ENCODE measurements at places on chromosomes 3 and 15. TPM values are rescaled to one million over a fixed set of nuclear protein-coding genes. Genes with fewer than 3 reads are reported as not detected.

DUOX1 gene
- not detected for total RNA-seq

KBTBD13 gene
- not detected for total RNA-seq

CNTN3 gene
- not detected for total RNA-seq

PRRT3 gene
- 4.7 TPM for total RNA-seq

DIPK2A gene
- 17.8 TPM for total RNA-seq

GRCh38 chr15:38623744-38624143 lies 59.1 kb upstream of the RASGRP1 start:
- no peaks in the 10 kb centered on the region for H3K36me3 ChIP-seq
- no peaks in the 10 kb centered on the region for H3K27me3 ChIP-seq
- H3K4me1 ChIP-seq: no peaks in the 10 kb centered on the region

GRCh38 chr3:61718565-61718964 lies 157.2 kb downstream of the PTPRG start:
- DNase-seq: no peak
- no peak overlapping the region for H3K4me3 ChIP-seq
- no peaks in the 10 kb centered on the region for H3K36me3 ChIP-seq

DNA sequence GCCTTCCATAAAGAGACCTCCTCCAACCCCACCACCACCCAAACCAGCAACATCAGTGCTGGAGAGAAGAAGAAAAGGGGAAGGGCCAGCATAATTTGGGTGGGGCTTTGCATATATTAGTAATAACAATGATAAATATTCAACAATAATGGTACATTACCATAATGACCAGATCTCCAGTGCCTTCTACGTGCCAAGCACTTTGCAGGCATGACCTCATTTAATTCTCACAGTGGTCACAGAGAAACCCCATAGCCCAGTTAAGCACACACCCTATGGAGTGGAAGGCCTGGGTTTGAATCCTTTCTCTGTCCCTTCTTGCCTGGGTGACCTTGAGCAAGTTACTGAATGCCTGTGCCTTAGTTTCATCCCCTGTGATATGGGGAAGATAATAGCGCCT lies 49.2 kb downstream of the CORO2B start:
- no peak for DNase-seq
- H3K27me3 ChIP-seq: no peaks in the 10 kb centered on the region
- no peaks in the 10 kb centered on the region for H3K4me1 ChIP-seq
- no peak overlapping the region for H3K27ac ChIP-seq
- no peaks in the 10 kb centered on the region for H3K36me3 ChIP-seq

GRCh38 chr3:115089481-115089880 lies 57.6 kb downstream of the ZBTB20 start:
- no peak overlapping the region for H3K27ac ChIP-seq
- no peaks in the 10 kb centered on the region for H3K27me3 ChIP-seq
- no peak overlapping the region for H3K4me3 ChIP-seq
- no peaks in the 10 kb centered on the region for H3K36me3 ChIP-seq
- H3K4me1 ChIP-seq: no peaks in the 10 kb centered on the region
- DNase-seq: no peak

GRCh38 chr3:16886303-16886683 lies 1.5 kb downstream of the PLCL2 start:
- H3K4me1 ChIP-seq: peaks cover 44% of the 10 kb centered on the region
- no peaks in the 10 kb centered on the region for H3K27me3 ChIP-seq
- H3K36me3 ChIP-seq: no peaks in the 10 kb centered on the region
- peak overlapping the region; percentile 77 for H3K27ac ChIP-seq
- peak overlapping the region; percentile 98 for H3K4me3 ChIP-seq

DNA sequence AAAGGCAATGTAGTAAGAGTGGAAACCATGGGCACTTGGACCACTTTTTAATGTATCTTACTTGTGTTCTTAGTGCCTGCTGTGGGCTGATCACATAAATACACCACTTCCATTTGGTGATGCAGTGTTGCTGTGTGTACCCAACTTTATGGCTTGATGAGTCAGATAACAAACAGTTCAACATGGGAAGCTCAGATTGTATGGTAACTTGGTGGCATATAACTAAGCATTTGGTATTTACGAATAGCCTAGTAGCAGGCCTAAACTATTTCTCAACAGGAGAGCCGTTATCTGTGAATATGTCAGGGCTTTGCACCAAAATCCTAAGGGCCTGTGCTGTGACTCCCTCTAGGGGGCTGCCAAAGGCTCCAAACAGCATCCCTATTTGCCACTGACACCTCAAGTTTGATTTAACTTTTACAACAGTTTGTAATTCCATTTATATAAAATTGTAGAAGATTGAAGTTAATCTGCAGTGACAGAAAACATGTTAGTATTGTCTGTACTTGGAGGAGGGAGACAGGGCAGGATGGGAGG lies 640.4 kb upstream of the CADM2 start:
- H3K36me3 ChIP-seq: no peaks in the 10 kb centered on the region
- DNase-seq: no peak
- H3K4me1 ChIP-seq: no peaks in the 10 kb centered on the region
- no peaks in the 10 kb centered on the region for H3K27me3 ChIP-seq
- no peak overlapping the region for H3K27ac ChIP-seq

DNA sequence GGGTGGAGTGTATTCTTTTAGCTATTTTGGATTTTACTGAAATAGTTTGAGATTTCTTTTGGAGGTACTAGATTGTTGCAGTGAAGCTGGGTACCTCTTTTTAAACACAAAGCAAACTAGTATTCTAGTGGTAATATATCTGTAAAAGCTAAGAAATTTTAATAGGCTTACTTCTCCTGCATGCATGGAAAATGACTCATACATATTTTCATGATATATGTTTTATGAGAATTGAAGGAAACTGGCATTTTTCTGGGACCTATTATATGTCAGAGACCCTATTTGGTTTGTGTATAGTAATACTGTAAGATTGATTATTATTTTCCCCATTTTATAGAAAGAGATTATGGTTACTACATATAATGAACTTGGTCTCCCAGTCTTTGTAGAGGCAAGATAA lies 851.0 kb downstream of the DIPK2A start:
- H3K4me1 ChIP-seq: no peaks in the 10 kb centered on the region
- no peaks in the 10 kb centered on the region for H3K27me3 ChIP-seq
- no peak for DNase-seq
- no peak overlapping the region for H3K27ac ChIP-seq
- no peaks in the 10 kb centered on the region for H3K36me3 ChIP-seq
- no peak overlapping the region for H3K4me3 ChIP-seq

- no peaks in the 10 kb centered on the region for H3K36me3 ChIP-seq
- peaks cover 65% of the 10 kb centered on the region for H3K4me1 ChIP-seq
- no peak for DNase-seq
- H3K4me3 ChIP-seq: peak overlapping the region; percentile 26
- H3K27me3 ChIP-seq: peaks cover 4% of the 10 kb centered on the region
Observed at GRCh38 chr15:91308855-91309254, 208.8 kb downstream of the SV2B start.

DNA sequence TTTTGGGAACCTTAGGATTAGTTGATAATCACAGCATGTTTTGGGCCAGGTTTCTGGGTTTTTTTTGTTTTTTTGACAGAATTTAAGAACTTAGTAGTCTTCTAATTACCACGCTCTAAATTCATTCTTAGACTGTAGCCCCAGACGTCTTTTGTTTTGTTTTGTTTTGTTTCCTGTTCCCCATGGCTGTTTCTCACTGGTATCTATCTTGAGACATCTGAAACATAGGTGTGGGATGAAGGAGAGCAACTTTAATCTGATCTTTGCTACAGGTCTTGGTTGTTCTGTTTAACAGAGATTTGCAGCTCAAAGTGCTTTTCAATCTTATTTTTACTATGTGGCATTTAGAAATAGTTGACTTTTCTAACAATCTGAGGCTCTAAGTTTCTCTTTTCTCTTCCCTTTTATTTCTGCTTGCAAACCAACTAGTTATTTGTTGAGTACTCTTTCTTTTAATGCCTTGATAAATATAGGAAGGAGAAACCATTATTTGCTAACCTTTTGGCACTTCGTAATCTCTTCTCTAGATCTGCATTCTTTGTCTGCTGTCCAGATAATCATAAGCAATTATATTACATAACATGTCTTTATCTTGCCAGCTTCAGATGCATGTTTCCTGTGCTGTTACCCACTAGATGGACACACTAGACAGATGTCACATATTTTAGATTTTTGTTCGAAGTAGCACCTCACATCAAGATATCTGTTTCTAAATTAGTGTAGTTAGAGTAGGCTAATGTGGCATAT lies 40.9 kb downstream of the FBXL2 start:
- H3K36me3 ChIP-seq: no peaks in the 10 kb centered on the region
- no peak for DNase-seq
- peaks cover 14% of the 10 kb centered on the region for H3K27me3 ChIP-seq
- H3K4me1 ChIP-seq: no peaks in the 10 kb centered on the region

- DNase-seq: no peak
- H3K4me3 ChIP-seq: no peak overlapping the region
- no peaks in the 10 kb centered on the region for H3K4me1 ChIP-seq
- no peaks in the 10 kb centered on the region for H3K27me3 ChIP-seq
- H3K36me3 ChIP-seq: no peaks in the 10 kb centered on the region
- H3K27ac ChIP-seq: no peak overlapping the region
Observed at GRCh38 chr3:40128166-40128565, 181.3 kb upstream of the EIF1B start.

All from CD4-positive, CD25-positive, alpha-beta regulatory T cell (primary cell).